ENCODE measurements at places on chromosomes 12 and 14. TPM values are rescaled to one million over a fixed set of nuclear protein-coding genes. Genes with fewer than 3 reads are reported as not detected.

The RTN1 gene
- total RNA-seq = 0.05 TPM

The C12orf50 gene
- total RNA-seq = not detected

The RNF10 gene
- total RNA-seq = 177 TPM

The TUNAR gene
- total RNA-seq = 0.10 TPM

The SSPN gene
- total RNA-seq = 23.4 TPM

The EPYC gene
- not detected for total RNA-seq

The ERP27 gene
- not detected for total RNA-seq

The ATP23 gene
- 10.3 TPM for total RNA-seq

The ANKRD33 gene
- total RNA-seq = 0.21 TPM

The CAPZA3 gene
- total RNA-seq = not detected

The SLC39A5 gene
- total RNA-seq = 0.23 TPM

The TAS2R7 gene
- not detected for total RNA-seq

- H3K36me3 ChIP-seq = no peaks in the 10 kb centered on the region
- no peaks in the 10 kb centered on the region for H3K4me1 ChIP-seq
- H3K27me3 ChIP-seq = 0 out of 2 replicates have a peak, but pooled peaks cover 2% of the 10 kb centered on the region
These were observed 19.5 kb upstream of the HIGD1C start for GRCh38 chr12:50932787-50933280.

GRCh38 chr14:54023027-54023426 lies 66.4 kb upstream of the BMP4 start:
- H3K36me3 ChIP-seq = no peaks in the 10 kb centered on the region
- no peak for DNase-seq
- no peaks in the 10 kb centered on the region for H3K4me1 ChIP-seq
- no peak overlapping the region for H3K4me3 ChIP-seq

GRCh38 chr12:77577791-77578190 lies 252.9 kb upstream of the NAV3 start:
- H3K36me3 ChIP-seq = no peaks in the 10 kb centered on the region
- H3K4me1 ChIP-seq = no peaks in the 10 kb centered on the region
- no peak overlapping the region for H3K4me3 ChIP-seq
- DNase-seq = no peak

GRCh38 chr12:96897421-96897820 lies 9.6 kb upstream of the NEDD1 start:
- DNase-seq = no peak
- H3K4me1 ChIP-seq = no peaks in the 10 kb centered on the region
- no peak overlapping the region for H3K27ac ChIP-seq
- H3K36me3 ChIP-seq = no peaks in the 10 kb centered on the region
- H3K27me3 ChIP-seq = 0 out of 2 replicates have a peak, but pooled peaks cover 8% of the 10 kb centered on the region
- no peak overlapping the region for H3K4me3 ChIP-seq

GRCh38 chr12:23352670-23353069 lies 596.8 kb downstream of the SOX5 start:
- H3K27ac ChIP-seq = no peak overlapping the region
- H3K36me3 ChIP-seq = no peaks in the 10 kb centered on the region
- DNase-seq = no peak
- H3K4me3 ChIP-seq = no peak overlapping the region
- no peaks in the 10 kb centered on the region for H3K27me3 ChIP-seq

DNA sequence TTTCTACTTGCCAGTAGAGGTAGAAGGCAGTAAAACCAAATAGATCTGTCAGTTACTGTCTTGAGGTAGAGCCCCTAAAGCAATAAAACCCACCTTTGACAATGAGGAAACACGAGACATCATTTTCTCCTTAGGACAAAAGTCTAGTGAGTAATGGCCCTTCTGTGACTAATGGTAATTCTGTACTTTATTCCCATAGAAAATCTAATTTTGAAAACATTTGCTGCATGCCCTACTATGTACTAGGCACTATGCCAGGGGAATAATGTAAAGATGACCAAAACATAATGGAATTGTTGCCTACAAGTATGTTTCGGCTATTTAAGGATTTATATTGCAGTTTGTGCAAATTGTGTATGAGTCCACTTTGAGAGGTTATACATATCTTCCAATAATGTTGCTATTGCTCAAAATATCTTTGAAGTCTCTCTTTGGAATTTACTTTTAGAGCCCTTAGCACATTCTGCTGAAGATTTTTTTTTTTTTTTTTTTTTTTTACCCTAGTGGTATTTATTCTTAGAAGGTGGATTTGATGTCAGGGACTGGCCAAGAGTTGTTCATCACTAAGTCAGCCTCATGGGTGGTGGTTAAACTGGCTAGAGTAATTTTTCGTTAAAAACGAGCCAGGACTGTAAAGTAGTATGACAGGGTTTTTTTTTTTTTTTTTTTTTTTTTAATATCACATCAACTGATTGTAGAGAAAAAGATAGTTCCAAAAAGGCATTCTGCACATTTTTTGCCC lies 109.7 kb downstream of the CRADD start:
- H3K4me1 ChIP-seq = peaks cover 27% of the 10 kb centered on the region
- H3K4me3 ChIP-seq = no peak overlapping the region
- H3K36me3 ChIP-seq = no peaks in the 10 kb centered on the region
- DNase-seq = no peak

- no peak overlapping the region for H3K27ac ChIP-seq
- H3K4me3 ChIP-seq = no peak overlapping the region
- no peak for DNase-seq
- no peaks in the 10 kb centered on the region for H3K36me3 ChIP-seq
These were observed 75.6 kb downstream of the LMO3 start for GRCh38 chr12:16530268-16530850.

- H3K4me1 ChIP-seq = no peaks in the 10 kb centered on the region
- no peak overlapping the region for H3K4me3 ChIP-seq
- H3K27ac ChIP-seq = no peak overlapping the region
- DNase-seq = no peak
These were observed 115.3 kb downstream of the SEC23A start for GRCh38 chr14:38987781-38988180.

- H3K27me3 ChIP-seq = no peaks in the 10 kb centered on the region
- H3K4me3 ChIP-seq = no peak overlapping the region
- no peaks in the 10 kb centered on the region for H3K4me1 ChIP-seq
- no peaks in the 10 kb centered on the region for H3K36me3 ChIP-seq
- no peak for DNase-seq
These were observed 52.5 kb upstream of the PELI2 start for GRCh38 chr14:56065621-56066290.

GRCh38 chr12:102913453-102914226 lies 3.4 kb downstream of the PAH start:
- H3K27ac ChIP-seq = no peak overlapping the region
- H3K27me3 ChIP-seq = no peaks in the 10 kb centered on the region
- no peaks in the 10 kb centered on the region for H3K36me3 ChIP-seq
- DNase-seq = no peak
- H3K4me3 ChIP-seq = no peak overlapping the region

DNA sequence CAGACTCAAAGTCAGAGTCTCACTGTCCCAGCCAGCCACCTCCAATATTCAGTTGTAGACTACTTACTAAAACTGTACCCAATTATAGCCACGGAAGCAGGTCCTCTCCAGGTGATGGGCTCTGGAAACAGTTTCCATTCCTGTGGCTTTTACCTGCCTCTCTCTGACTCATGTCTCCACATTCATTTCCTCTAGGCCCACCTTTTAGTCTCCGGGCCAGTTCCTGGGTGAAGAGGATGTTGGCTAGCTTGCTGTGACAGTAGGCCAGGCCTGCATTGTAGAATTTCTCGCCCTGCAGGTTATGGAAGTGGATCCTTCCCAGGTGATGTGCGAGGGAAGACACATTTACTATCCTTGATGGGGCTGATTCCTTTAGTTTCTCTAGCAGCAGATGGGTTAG lies 5.6 kb downstream of the RDH11 start:
- no peak overlapping the region for H3K27ac ChIP-seq
- DNase-seq = no peak
- H3K4me1 ChIP-seq = no peaks in the 10 kb centered on the region
- no peaks in the 10 kb centered on the region for H3K27me3 ChIP-seq

GRCh38 chr12:65529771-65530435 lies 251.4 kb downstream of the MSRB3 start:
- H3K4me3 ChIP-seq = no peak overlapping the region
- peaks cover 30% of the 10 kb centered on the region for H3K4me1 ChIP-seq
- no peak for DNase-seq
- H3K36me3 ChIP-seq = no peaks in the 10 kb centered on the region
- no peaks in the 10 kb centered on the region for H3K27me3 ChIP-seq

DNA sequence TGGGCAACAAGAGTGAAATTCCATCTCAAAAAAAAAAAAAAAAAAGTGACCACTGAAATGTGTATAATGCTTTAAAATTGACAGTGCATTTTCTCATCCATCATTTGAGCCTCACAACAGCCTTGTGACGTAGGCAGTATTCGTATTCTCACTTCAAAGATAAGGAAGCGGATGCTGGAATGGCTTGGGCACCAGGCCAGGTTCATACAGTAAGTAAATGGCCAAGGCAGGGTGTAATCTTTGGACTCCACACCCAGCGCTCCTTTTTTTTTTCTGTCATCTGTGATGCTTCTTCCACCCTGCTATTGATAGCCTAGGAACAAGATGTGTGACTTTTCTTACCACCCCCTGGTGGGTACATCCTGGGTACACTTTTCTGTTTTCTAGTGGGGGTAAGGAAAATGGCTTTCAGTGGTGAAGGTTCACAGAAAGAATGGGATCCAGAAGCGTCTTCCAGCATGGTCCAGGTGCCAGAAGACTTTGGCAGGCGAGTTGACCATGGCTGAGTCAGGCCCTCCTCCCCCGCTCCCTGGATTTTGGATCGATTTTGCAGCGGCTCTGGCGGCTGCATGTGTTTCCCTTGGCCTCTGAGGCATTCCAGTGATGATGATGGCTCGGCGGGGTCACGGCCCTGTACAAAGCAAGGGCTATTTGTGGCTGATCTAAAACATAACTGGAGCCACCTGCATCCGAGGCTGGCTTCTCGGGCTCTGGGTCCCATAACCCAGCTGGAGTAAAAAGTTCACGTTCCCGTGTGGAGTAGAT lies 110.6 kb downstream of the CACNA1C start:
- no peaks in the 10 kb centered on the region for H3K27me3 ChIP-seq
- DNase-seq = no peak
- H3K27ac ChIP-seq = no peak overlapping the region
- no peak overlapping the region for H3K4me3 ChIP-seq
- H3K4me1 ChIP-seq = no peaks in the 10 kb centered on the region

- H3K36me3 ChIP-seq = no peaks in the 10 kb centered on the region
- no peak overlapping the region for H3K27ac ChIP-seq
- no peaks in the 10 kb centered on the region for H3K27me3 ChIP-seq
- no peak overlapping the region for H3K4me3 ChIP-seq
- no peaks in the 10 kb centered on the region for H3K4me1 ChIP-seq
These were observed 27.8 kb downstream of the SMCO2 start for GRCh38 chr12:27474344-27474743.

DNA sequence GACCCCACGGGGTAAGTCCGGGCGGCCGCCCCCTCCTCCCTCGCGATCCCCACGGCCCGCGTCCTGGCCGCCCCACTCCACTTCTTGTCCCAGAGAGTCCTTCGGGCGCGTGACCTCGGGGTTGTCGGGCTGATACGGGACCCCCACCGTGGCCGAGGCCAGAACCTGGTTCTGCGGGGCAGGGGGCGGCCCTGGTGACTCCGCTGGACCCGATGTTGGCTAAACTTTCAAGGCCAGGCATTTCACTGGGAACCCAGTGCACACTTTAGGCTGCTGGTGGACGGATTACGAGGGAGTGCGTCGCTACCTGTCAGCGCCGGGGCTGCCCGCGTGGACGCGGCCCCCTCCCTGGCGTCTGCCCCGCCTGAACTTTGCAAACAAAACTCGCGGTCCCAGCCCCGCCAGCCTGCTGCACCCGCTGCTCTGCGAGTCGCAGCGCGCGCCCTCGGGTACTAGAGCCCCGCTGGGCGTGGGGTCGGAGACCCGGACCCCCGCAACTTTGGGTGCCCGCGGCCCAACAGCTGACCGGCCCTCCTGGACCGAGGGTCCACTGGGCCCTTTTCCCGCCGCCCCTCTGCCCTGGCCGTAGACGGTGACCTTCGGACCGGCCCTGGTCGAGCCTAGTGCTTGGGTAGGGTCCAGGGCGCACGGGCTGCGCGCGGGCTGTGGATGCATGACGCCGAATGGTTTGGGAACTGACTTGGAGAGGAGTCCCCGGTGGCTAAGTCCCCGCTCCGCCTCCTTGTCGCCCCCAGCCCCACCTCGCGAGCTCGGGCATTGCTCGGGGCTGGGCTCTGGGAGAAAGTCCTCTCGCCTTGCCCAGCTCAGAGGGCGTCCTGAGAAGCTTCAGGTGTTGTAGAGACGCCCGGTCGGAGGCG lies 624 bp downstream of the RIN3 start:
- H3K27ac ChIP-seq = peak overlapping the region; percentile 69
- H3K27me3 ChIP-seq = no peaks in the 10 kb centered on the region
- peak overlapping the region; percentile 55 for H3K4me3 ChIP-seq
- H3K4me1 ChIP-seq = peaks cover 7% of the 10 kb centered on the region
- no peak for DNase-seq

DNA sequence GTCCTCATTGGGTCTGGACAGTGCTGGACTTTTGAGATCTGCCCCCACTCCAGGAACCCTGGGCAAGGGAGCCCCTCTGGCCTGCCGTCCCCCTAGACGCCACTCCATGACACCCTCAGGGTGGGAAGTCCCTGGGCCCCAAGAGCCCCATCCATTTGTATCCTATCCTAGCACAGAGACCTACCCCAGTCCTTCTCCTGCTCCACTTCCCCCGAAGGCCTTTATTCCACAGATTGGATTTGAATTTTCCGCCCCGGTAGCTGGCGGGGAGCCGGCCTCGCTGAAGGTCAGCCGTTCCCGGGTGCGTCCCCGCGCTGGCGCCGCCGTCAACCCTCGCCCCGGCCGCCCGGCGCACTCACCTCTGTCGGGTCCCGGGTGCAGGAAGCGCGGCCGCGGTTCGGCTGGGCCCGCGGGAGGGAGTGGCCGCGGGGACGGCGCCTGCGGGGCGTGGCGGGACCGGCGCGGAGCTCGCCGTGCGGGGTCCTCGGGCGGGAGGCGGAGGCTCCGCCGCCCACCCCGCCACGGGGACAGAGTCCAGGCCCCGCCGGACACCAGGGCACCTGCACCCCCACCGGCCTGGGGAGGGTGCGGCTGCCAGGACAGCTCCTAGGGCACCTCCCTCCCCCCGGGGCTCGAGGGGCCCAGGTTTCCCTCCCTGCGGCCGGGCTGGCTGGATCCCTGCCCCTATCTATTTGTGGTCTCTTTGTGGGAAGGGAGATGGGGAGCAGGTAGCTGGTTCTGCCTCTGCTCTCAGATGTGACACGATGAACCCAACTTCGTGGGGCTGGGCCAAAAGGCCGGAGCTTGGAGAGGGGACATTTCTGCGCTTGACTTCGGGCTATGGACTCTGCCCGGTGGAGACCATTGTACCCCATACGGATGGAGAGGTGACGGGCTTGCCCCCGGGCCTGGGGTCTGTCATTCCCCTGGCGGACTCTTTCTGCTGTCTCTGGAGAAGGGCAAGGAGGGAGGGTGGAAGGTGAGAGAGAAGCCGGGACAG lies 19.9 kb upstream of the GPR68 start:
- H3K4me3 ChIP-seq = peak overlapping the region; percentile 30
- H3K4me1 ChIP-seq = no peaks in the 10 kb centered on the region
- no peak overlapping the region for H3K27ac ChIP-seq
- no peaks in the 10 kb centered on the region for H3K27me3 ChIP-seq
- no peaks in the 10 kb centered on the region for H3K36me3 ChIP-seq

GRCh38 chr14:76373456-76373855 lies 2.5 kb upstream of the ESRRB start:
- no peaks in the 10 kb centered on the region for H3K36me3 ChIP-seq
- H3K27me3 ChIP-seq = peaks cover 17% of the 10 kb centered on the region
- DNase-seq = no peak
- H3K4me3 ChIP-seq = no peak overlapping the region

- no peak for DNase-seq
- H3K4me1 ChIP-seq = peaks cover 31% of the 10 kb centered on the region
- H3K27me3 ChIP-seq = no peaks in the 10 kb centered on the region
- H3K36me3 ChIP-seq = peaks cover 11% of the 10 kb centered on the region
These were observed 3.1 kb upstream of the RAB5B start for GRCh38 chr12:55970775-55971174.

GRCh38 chr12:21111732-21112131 lies 19.3 kb upstream of the SLCO1B1 start:
- H3K4me1 ChIP-seq = no peaks in the 10 kb centered on the region
- DNase-seq = no peak
- H3K4me3 ChIP-seq = no peak overlapping the region
- H3K27ac ChIP-seq = no peak overlapping the region
